Spinal cord (tissue), 10 donors: ENCODE measurements at places on chromosomes 2 and 18.

DNA sequence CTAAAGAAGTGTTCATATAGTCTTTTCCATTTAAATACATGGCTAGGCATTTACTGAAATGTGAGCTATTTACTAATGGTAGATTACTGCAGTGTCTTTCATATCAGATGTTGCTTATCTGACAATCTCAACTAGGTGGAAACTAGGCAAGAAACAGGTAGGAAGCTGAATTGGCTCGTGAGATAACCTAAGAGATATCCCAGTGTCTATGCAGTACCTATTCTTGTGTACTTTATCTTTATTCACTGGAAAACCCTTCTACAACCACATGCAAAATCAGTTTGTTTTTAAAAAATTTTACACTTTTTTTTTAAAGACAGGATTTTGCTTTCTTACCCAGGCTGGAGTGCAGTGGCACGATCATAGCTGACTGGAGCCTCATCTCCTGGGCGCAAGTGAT lies 63.8 kb downstream of the PLCL1 start:
- DNase-seq, result no peak

DNA sequence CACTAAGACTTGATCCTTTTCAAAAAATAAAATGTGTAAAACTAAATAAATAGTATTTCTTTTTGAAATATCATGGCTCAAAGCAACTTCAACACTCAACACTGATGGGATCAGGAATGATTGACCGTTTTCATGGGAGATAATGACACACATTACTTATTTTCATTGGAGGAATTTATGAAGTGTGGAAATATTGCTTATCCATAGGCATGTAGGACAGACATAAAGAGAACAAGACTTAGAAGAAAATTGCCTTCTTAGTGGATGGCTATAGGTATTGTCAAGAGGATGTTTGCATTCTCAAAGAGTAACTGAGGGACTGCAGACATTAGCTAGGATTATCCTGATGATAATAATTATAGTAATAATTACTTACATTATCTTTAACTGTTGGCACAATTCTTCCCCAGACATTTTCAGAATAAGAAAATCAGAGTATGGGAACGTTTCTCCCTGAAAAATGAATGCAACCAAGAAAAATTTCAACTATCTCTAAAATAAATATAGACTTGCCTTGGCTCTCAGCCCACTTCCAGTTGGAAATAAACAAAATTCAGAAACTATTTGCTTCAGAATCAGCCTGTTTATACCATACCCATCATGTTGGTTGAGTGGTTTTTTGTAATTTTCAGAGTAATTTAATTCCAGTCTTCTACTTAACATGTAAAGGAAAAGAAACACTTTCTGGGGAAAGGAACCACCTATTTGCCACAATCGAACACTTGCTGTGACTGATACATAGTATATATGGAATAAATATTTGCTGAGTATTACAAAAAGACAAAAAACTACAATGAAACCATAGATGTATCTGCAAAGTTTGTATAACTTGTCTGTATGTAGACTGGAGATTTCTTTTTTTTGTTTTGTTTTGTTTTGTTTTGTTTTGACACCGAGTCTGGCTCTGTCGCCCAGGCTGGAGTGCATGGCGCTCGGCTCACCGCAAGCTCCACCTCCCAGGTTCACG lies 165.7 kb downstream of the TMX3 start:
- no peak for DNase-seq

- DNase-seq, result no peak
Observed at GRCh38 chr2:238513346-238513745, 86.6 kb downstream of the ASB1 start.

DNA sequence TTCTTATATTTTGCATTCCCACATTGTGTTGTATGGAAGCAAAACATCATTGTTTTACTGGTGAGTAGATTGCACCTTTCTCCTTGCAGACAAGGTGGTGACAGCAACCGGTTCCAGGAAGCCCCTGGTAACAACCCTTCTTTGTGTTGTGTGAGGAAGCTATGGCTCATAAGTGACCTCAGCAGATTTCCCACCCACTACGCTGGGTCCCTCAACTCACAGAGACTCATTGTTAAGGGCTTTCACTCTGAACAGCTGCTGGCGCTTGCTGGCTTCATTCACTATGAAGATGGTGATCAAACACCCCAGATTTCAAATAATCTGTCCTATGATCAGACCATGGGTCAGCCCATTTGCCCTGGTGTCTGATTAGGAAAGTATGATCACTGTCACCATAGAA lies 53.4 kb downstream of the WIPF1 start:
- DNase-seq, result no peak

DNA sequence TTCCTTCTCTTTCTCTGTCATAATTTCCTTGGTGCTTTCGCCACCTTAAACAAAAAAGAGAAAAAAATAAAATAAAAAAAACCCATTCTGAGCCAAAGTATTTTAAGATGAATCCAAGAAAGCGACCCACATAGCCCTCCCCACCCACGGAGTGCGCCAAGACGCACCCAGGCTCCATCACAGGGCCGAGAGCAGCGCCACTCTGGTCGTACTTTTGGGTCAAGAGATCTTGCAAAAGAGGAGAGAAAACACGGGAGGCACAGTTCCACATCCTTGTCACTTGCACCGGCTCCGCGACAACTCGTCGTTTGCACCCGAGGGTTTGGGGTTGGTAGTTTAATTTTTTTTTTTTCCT lies 1.8 kb upstream of the SP9 start:
- DNase-seq, result peak; percentile 39

DNA sequence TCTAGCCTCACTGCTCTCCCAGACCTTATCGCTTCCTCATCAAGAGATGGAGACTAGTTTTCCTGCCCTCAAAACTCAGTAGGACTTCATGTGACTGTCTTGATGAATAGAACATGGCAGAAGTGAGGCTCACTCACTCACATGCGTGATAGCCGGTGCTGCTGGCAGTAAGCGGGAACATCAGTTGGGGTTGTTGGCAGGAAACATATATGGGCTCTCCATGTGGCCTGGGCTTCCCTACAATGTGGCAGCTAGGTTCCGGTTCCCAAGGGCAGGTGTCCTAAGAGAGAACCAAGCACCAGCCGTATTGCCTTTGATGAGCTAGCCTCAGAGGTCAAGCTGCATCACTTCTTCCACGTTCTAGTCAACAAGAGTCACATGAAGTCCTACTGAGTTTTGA lies 15.2 kb upstream of the FAHD2A start:
- no peak for DNase-seq

- no peak for DNase-seq
Observed at GRCh38 chr2:142065156-142065555, 65.7 kb downstream of the LRP1B start.

DNA sequence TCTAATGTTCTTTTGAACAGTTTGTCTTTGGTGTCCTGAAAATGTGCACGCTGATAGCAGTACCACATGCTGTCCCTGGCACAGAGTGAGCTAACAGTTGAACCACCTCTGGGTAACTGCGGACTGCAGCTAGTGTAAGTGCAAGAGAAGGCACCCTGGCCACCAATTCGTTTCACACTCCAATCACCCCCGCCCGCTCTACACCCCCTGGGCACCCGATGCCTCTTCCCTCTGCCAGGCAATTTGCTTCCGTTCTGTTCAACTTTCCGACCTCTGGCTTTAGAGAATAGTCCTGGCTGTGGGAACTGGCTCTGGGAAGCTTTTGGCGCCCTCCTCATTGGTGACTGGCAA lies 1.4 kb downstream of the DOCK10 start:
- no peak for DNase-seq

DNA sequence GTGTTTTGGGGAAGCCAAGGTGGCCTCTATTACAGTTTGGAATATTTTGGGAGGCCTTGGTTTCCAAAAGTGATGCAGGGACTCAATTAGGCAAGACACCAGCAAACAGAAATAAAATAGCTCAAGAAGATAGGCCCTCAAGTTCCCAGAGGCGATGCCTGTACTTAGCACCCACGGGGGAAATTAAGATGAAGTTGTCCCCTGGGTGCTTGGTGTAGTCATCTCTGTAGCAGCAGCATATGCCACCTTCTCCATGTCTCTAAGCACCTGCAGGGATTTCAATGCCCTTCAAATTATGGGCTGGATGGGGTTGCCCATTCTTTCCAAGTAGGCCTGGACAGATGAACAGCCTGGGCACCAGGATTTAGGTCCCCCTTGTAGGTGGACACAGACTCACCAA lies 185.0 kb downstream of the CTIF start:
- DNase-seq, result peak; percentile 52

DNA sequence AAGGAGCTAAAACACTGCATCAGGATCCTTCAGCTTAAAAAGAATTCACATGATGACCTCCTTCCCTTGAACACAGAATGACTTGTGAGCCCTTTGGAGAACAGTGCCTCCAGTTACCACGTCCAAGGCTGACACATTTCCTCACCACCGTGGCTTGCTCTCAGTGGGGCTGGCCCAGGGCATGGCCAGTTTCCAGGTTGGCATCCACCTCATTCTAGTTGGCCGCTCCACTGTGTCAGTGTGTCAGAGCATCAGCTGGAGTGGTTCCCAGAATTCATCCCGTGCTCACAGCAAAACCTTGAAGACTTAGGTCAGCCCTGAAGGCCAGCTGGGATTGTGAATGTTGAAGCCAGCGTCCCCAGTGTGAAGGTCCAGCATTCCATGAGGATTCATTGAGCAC lies 158.5 kb downstream of the INSIG2 start:
- no peak for DNase-seq

- DNase-seq, result no peak
Observed at GRCh38 chr2:8433390-8433789, 248.5 kb upstream of the ID2 start.

- DNase-seq, result no peak
Observed at GRCh38 chr18:13983506-13983905, 68.2 kb upstream of the MC2R start.

- DNase-seq, result no peak
Observed at GRCh38 chr2:130759906-130760753, 4.8 kb downstream of the AMER3 start.

- DNase-seq, result peak; percentile 34
Observed at GRCh38 chr2:71742953-71743601, 289.7 kb downstream of the DYSF start.

GRCh38 chr2:131063501-131064283 lies 29.6 kb downstream of the FAM168B start:
- no peak for DNase-seq

- DNase-seq, result no peak
Observed at GRCh38 chr2:217244815-217245214, 385.0 kb upstream of the TNP1 start.

- no peak for DNase-seq
Observed at GRCh38 chr18:35508746-35509338, 11.1 kb upstream of the INO80C start.

DNA sequence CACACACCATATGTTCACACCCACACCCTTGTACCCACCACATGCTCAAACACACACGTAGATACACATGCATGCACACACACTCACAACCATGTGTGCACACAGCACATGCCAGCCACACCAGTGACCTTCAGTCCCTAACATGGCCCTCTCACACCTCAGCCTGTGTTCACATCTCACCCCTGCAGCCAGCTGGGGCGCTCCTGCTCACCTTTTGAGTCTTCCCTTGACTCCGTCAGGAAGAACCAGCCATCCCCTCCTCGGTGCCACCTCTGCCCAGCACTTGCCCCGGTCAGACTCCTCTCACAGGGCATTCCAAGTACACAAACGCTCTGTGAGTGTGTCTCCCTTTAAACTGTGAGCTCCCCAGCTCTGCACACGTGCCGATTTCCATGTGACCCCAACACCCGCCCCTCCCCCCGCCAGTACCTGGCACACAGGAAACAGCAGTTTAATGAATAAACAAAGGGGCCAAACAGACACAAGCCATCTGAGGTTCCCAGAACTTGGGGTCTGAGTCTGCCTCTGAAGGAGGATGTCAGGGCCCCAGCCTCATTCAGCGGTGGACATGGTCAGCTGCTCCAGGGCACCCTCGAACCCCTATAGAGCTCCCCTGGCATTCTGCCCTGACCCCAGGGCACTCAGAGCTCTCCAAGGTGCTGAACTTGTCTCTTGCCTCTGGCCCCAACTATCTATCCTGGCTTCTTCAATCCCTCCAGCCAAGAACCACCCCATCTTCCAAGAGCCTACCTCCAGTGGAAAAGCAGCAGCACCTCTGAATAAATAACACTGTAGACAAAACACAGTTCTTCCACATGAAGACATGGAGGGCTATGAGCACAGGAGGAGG lies 252.9 kb downstream of the ATAD2B start:
- no peak for DNase-seq

DNA sequence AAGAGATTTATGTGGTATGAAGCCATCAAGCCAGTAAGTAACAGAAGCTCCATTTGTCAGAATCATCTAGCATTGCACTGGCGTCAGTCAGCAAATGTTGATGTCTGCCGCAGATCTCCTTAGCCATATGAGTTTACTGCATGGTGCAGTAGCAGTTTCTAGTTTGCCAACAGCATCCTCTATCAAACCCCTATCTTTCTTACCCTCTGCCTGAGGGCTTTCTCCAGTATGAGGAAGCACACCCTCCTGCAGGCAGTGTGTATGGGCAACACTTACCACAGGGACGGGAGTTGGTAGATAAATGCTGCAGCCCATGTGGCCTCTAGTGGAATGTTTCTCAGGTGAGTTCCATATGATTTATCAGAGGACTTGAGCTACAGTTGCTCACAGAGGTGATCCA lies 63.7 kb downstream of the EFEMP1 start:
- no peak for DNase-seq

DNA sequence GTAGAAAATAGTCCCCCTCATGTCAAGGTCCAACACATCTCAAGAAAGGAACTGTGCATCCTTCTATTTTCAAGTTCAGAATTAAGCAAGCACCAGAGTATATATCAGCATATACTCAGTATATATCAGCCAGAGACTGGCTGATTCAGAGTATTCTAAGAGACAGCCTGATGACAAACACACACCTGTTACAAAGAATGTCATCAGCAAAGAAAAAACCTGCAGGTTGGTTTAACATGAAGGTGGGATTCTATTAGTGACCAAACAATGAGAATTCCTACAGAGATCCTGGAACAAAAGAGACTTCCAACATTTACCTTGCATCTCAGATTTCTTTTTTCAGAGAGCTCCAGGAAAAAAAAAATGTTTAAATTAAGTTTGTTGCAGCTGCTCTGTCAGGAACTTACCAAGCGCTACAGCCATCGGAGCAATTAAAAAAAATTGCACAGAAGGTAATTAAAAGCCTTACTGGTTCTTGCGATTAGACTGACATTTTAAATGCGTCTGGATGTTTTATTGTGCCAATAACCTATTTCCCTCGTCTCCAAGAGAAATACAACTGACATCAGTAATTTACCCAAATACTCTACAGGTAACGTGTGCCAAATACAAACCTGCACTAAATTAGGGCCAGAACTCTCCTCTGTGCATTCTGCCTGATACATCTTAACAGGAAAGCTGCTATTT lies 218.1 kb downstream of the HNMT start:
- peak; percentile 67 for DNase-seq
